Activated CD4-positive, CD25-positive, alpha-beta regulatory T cell treated with anti-CD3 and anti-CD28 coated beads, Interleukin-2, amount 50 U/mL, for 24 hours (primary cell): ENCODE measurements at places on chromosomes 4 and X.

DNA sequence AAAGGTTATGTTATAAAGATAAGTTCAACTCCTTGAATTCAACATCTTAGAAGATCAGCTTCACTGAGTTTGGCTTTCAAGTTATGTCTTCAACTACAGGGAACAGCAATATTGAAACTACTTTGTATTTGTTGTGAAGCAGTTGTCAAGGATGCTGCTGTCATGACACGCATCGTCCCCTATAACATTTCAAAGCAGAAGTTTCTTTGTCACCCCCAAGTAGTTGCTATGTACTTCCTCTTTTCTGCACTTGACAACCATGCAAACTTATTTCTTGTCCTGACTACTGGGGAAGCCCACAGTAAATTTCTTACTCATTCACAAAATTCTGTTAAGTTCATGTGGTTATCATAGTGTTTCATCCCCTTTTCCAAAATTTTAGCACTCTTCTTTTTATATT is 14.3 kb downstream of the ANTXR2 start:
- peak; percentile 88 for ATAC-seq

DNA sequence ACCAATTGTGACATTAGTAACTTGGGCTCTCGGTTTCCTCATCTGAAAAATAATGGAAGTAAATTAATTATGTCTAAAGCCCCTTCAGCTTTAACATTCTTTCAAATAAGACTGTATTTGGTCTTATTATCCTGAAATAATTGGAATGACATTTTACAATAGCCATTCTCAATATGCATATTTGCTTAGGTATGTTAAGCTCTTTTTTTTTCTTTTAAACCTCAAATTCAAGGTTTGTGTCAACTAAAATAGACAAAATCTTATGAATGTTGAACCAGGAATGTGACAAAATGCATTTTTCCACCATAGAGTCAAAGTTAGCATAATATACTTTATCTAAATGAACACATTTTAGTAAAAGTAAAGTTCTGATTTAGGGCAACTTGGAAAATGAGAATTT is 34.4 kb upstream of the TET2 start:
- no peak for ATAC-seq

DNA sequence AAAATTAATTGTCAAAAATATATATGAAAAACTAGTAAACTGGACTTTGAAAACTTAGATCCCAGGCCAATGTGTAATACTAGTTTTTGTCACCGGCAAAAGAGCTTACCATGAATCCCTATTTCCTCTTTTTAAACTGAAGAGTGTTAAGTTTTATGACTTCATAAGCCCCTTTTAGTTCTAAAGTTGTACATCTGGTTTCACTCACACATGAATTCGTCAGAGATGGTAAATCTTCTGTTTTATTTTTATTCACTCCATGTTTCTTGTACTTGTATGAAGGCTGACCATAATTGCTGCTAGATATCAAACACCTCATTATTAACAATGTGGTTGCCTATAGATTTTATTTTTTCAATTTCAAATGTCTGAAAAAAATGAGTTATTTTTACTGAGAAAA is 827.9 kb downstream of the PCDH7 start:
- no peak for ATAC-seq

DNA sequence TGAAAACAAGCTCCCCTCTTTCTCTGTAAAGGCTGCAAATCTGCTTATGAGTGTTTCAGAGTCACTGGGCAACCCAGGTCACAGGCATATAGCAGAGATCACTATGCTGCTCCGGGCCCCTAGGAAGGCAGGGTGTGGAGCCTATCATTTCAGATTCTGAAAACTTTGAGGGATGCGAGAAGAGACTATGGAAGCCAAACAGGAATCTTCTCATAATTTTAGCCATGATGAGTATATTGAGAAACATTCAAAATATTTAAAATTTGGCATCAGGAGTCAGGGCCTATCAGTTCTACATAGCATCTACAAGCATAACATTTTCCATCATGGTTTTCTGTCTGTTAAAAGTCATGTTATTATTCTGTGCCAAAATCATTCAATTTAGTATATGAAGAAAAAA is 61.7 kb upstream of the ATXN3L start:
- ATAC-seq = no peak

DNA sequence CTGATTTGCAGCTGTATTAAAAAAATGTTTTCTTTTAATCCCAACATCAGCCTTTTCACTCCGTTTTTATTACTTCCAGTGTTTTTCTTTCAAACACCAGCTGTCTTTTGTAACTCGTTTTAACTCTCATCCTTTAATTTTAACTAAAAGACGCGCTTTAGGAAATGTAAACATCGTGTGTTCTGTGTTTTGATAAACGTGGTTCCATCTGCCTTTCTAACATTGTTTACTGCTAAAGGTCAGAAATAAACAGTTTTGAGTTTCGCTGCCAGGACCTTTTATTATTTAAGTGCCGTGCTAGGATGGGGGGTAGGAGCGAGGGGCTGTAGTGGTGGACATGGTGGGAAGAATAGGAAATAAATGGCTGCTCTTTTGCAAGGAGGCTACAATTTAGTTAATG is 1.5 kb downstream of the N4BP2 start:
- no peak for ATAC-seq
